ENCODE measurements at places on chromosomes 2 and 18.
A peak's percentile ranks its signal among the peaks of the same experiment; 100 is the strongest.

DNA sequence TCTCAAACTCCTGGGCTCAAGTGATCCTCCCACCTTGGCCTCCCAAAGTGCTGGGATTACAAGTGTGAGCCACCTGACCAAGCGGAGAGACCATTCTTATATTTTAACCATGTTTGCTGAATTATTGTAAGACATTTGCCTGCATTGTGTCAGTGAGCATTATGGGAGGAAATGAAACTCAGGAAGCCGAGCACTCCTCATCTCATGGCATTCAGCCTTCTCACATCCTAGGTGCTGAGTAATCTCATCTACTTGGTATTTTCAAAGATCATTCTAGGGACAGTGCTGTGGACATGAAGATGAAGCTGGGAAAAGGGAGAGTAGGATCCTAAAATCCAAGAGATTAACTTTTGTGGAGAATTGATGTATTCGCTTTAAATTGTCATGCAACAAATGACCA, 66.1 kb downstream of the NAPG start:
- no peak for DNase-seq

DNA sequence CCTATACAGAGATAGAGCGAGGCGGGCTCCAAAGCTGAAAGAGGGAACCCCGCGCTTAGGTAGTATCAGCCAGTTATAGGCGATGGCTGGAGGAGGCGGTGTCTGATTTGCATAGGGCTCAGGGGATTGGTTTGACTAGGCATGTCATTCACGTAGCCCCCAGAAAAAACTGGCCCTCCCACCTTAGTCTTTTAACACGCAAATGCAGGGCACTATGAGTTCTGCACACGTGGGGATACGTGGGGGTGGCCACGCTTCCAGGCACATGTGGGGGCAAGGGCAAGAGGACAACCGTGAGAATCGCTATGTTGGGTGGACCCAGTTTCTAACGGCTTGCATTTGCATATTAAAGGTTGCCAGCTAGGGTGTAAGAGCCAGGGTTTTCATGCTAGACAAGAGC, 56.7 kb upstream of the MSTN start:
- no peak for DNase-seq

DNA sequence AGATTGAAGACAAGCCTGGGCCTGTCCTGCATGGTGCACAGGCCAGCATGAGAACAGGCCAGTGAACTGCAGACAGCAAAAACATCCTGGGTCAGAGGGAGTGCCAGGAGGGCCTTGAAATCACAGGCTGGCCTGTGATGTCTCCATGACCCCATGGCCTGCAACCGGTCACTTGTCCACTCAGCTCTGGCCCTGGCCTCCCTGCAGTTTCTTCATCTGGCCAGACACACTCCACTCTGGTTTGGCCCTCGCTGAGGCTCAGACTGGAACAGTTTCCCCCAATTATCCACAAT, 12.6 kb downstream of the CYRIA start:
- DNase-seq, result no peak

GRCh38 chr2:45340318-45340717, 270.7 kb downstream of the SRBD1 start:
- no peak for DNase-seq

DNA sequence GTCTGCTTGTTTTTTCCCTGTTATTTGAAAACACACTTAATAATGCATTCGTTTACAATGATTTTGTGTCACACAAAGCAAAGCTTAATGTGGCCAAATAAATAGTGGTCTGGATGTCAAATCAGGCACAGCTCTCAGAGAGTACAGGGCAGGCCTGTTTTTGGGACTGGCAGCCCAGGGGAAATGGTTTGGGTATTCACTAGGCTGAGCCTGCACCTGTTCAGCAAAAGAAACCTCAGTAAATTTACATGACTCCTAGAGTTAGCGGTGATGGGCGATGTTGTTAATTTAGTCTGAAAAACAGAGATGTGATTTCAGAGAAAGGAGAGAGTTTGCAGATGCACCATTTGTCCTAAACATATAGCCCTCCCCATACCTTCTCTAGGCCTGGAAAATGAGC, 197.1 kb downstream of the ALK start:
- DNase-seq, result no peak

GRCh38 chr2:239534581-239535412, 134.0 kb upstream of the HDAC4 start:
- DNase-seq, result no peak

DNA sequence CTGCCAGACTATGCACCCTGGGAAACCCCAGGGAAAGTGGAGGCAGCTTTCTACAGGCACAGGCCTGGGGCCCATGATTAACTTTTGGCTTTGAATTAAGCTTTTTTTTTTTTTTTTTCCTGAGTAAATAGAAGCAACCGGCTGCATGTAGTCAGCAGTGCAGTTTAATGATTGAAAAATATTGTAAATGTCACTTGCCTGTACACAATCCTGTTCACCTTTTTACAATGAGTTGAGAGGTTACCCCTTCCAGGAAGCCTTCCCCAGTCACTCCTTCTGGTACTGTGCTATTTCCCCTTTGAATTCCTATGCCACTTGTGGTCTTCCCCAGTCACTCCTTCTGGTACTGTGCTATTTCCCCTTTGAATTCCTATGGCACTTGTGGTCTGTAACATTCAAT, 475.6 kb downstream of the TDRD15 start:
- DNase-seq, result no peak

- DNase-seq, result no peak
Observed at GRCh38 chr2:105196651-105197050, 44.9 kb upstream of the GPR45 start.

DNA sequence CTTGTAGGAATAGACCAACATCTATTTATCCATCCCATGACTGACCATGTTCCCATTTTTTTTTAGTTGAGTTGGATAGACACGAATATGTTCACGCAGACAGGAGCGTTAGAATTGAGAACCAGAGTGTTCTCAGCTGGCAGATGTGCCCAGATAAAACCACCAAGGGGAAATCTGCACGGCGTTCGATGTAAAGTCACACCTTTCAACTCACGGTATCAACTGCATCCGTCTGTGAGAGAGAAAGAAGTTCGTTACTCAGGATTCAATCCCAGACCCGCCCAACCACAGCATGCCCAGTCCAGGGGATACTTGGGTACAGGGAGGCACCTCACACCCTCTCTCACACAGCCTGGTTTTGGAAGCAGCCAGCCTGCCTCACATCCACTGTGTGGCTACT, 26.1 kb downstream of the MAL start:
- no peak for DNase-seq

DNA sequence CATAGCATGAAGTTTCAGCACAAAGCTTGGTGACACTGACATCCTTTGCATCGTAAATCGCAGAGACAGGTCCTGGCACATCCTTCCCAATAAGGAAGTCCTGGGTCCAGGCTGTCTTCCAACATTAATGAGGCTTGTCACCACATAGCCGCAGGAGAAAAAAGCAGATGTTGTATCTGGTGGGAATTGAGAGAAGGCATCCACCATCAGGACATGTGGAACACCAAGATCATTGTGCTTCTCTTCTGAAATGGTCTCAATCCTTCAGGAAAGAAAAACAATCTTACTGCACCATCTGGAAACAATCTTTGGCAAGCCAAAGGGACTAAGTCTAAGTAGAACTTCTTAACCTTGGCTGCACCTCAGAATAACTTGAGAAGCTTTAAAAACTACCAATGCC, 119.0 kb upstream of the ARHGAP28 start:
- DNase-seq, result no peak

GRCh38 chr2:117562654-117563053, 251.8 kb upstream of the DDX18 start:
- DNase-seq, result no peak

DNA sequence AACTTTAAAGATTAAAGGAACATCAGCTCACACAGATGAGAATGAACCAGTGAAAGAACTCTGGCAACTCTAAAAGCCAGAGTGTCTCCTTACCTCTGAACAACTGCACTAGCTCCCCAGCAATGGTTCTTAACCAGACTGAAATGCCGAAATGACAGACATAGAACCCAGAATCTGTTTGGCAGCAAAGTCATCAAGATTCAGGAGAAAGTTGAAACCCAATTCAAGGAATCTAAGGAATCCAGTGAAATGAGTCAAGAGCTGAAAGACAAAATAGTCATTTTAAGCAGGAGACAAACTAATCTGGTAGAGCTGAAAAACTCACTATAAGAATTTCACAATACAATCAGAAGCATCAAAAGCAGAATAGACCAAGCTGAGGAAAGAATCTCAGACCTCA, 72.0 kb downstream of the STRADB start:
- no peak for DNase-seq

- DNase-seq, result no peak
Observed at GRCh38 chr18:77146249-77147080, 13.9 kb upstream of the MBP start.

DNA sequence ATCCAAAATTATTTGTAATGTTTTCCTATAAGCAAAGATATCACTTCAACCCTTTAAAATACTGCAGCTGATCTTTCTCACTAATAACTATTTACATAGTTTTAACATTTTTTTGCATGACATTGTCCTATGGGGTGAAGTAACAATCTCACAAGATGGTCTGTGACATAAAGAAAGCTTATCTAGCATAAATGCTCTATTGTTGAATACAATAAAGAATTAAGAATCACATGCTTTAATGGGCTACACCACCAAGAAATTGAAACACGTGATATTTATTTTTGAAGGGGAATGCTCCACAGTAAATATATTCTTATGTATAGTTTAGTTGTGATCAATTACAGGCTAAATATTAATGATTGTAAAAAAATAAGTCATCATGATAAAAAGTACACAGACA, 441.1 kb downstream of the PTH2R start:
- no peak for DNase-seq

- DNase-seq, result no peak
Observed at GRCh38 chr2:206851521-206851920, 86.1 kb downstream of the FASTKD2 start.

DNA sequence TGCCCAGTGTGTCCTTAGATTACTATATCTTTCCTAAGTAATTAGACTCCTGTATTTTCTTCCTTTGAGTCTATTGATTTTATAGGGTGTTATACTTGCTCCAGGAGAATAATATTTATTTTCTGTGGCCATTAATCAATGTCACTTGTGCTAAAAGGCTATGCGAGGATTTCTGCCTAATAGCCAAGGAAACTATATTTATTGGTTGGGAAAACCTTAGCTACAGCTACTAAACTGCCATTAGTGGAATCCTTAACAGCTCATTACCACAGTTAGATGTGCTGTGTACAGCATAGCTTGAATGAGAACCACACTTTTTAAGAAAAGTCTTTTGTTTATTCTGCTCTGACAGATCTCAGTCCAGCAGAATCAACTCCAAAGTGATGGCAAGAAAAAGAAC, 537.3 kb downstream of the ERBB4 start:
- DNase-seq, result no peak

DNA sequence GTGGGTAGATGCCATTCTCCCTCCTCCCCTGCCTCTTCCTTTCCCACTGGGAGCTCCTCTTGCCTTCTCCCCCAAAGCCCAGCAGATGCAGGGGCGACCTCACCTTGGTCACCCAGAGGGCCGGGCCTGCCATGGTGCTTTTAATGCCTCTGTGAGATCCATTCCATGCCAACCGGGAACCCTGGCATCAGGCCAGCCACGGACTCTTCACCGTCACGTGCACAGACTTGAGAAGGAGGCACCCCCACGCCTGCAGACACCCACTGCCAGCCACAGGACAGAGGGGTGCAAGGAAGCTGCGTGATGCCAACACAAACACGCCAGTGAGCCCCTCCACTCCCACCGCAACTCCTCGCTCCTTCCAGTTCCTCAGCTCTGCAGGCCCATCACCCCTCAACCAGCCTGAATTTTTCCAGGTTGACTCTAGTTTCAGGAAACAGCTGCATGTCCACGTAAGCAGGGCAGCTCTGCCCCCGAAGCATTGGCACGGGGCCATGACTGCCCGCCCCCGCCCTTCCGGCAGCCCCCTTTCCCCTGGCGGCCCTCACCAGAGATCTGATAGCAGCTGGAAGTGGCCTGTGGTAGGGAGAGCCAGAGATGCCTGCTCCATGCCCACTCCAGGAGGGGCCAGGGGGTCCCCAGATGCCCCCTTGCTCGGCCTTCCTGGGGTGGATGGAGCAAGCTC, 50.8 kb downstream of the DNMT3A start:
- no peak for DNase-seq

GRCh38 chr2:127049927-127050802, 56.8 kb downstream of the BIN1 start:
- peak; percentile 22 for DNase-seq

DNA sequence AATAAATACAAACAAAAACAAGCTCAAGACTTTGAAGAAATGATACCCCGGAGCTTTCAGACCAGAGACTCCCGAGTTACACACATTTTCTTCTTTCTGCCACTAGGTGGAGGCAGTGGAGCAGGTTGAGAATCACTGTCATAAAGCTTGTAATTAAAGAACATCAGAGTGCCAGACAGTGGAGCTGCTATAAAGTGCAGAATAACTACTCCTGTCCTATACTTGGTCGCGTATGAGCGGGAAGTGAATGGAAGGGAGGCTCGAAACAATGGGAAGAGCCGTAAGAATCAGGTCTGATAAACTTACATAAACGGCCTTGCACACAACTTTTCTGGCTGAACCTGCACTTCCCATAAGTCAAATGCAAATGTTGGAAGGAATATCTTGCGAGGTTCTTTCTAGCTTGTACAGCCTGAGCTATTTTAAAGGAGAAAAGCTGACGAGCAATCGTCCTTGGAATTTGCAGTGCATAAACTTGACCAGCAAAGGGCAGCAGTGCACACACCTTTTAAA, 189.0 kb downstream of the RPIA start:
- DNase-seq, result no peak

DNA sequence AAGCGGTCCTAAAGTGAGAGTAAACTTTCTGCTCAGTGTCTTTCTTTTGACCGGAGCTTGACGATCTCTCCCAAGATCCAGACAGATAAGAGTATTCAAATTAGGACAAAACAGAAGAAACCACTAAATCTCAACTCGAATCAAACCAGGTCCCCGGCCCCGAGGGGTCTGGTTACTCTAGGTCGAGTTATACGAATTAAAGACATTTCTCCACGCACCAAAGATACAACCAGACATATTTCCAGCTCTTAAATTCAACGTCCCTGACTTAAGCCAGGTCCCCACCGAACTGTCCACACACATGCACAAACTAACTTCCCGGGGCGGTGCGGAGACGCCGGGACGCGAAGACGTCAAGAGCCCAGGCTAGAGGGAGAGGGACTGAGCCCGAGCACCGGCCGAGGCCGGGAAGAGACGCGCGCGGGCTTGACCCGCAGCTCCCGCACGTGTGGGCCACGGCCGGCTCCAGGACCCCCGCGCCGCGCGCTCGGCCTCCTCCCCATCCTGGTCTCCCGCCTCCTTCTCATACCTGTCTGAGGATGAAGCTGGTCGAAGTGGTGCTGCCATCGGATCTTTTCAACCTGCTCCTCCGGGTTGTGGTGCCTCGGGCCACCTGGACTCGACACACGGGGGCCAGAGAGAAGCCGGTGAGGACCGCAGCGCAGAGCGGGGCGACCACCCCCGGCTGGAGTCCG, 896 bp downstream of the CACNB4 start:
- DNase-seq, result no peak
